ENCODE measurements at places on chromosomes 16 and 17.

DNA sequence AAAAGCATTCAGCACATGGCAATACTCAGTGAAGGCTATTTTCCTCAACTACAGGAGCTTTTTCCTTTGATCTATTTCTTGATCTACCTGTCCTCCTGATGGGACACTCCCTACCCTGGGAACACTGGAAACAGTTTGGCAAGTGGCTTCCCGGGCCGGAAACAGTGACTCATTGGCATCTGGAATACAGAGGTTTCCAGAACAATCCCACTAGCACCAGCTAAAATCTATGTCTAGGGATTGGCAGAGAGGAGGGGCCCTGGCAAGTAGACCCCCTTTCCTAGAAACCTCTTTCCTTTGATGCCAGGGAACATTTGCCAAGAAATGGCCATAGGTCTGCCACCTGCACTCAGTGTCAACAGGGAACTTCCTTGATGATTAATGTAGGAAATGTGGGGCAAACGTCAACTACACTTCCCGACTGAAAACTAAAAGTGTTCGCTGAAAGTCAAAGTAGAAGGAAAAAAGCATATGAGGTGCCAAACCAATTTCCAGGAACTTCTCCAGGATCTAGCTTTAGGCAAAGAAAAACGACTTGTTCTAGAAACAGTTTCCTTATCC is 30.4 kb upstream of the FBXW10B start:
- DNase-seq, result peak; percentile 2

DNA sequence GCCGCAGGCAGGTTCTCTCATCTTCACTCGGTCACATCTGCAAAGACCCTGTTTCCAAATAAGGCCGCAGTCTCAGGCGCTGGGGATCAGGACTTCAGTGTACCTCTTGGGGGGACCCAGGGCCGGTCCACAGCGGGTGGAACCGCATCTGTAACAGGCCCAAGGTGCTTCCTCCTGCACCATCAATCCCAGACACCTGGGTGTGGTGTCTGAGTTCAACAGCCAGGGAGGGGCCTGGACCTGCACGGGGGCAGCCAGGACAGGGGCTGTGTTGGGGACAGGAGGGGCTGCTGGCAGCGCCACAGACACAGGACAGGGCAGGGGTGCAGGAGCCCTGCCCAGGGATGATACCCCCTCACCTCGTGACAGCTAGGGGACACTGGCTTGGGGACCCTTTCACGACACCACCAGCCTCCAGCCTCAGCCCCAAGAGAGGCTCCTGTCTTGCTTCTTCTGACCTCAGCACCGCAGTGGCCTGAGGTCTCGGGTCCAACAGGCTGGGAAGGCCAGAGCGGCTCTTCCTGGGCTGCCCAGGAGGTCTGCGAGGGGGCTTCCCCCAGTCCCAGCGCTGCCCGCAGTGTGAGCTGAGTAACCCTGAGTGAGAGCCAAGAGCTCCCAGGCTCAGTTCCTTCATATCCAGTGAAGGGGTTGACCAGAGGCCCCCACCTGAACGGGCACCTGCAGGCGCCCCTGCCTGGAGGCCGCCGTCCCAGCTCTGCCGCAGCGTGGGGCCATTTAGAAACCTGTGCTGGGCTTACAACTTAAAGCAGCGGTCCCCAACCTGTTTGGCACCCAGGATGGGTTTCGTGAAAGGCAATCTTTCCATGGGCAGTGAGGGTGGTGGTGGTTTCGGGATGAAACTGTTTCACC is 30.7 kb upstream of the BAHCC1 start:
- no peak for DNase-seq

- peak; percentile 49 for DNase-seq
Measured at GRCh38 chr17:15169676-15170075, 95.5 kb downstream of the PMP22 start.

- DNase-seq, result no peak
Measured at GRCh38 chr17:80363518-80364090, 51.4 kb upstream of the ENDOV start.

DNA sequence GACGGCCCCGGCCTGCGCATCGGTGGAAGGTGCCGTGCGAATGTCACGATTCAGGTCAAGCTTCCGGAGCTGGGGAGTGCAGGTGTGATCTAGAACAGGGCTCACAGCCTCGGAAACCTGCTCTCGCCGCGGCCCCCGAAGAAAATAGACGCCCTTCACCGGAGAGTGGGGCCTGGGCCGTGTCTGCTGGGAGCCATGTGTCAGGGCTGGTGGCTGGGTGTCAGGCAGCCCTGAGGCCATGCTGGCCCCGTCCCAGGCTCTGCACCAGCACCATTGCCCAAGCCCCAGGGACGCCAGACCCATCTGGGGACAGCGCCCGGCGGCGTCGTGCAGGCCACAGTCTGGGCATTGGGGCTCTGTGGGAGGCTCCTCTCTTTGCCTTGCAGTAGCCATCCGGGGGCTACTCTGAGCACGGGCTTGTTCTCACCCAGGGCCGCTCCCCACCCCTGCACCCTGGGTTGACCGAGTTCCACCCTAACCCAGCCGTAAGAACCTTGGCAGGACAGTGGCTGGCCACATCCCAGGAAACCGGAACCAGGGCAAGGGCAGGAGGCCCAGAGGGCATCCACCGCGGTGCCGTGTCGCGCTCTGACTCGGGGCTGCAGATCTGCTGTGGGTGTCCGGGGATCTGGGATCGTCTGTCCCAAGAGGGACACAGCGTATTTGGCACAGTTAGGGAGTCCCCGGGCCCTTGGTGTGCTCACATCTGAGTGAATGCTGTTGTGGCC is 5.3 kb upstream of the NUDT16L1 start:
- DNase-seq, result no peak

DNA sequence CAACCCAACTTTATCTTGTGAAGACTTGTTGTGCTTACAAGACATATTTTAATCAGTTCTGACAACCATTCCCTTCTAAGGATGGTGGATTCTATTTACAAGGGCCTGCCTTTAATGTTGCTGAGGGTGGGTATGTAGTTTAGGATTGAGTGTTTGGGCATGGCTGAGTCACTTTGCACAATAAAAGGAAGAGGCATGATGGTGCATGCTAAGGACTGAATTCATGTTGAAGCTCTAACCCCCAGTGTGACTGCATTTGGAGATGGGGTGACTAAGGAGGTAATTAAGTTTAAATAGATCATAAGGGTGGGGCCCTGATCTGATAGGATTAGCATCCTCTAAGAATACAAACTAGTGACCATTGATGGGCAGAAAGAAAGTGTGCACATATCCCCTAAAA is 196.1 kb upstream of the HS3ST3A1 start:
- DNase-seq, result no peak

- DNase-seq, result no peak
Measured at GRCh38 chr16:4338125-4338582, 13.0 kb downstream of the PAM16 start.

DNA sequence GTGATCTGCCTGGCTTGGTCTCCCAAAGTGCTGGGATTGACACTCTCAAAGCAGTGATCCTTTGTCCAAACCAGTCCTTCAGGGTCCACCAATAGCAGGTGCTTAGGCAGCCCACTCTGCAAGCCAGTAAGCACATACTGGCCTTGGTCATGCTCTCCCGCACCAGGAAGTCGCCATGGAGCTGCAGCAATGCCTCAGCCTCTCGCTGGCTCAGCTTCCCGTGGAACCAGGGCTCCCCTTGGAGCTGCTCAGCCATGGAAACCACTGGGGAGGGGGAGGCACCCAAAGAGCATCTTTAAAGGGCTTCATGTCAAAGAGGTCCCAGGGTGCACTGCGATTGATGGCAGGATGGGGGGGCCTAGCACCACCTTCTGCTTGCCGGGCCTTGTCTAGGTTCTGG is 9.6 kb upstream of the UBTF start:
- DNase-seq, result no peak

GRCh38 chr17:73292031-73292531 is 19.7 kb downstream of the CDC42EP4 start:
- DNase-seq, result peak; percentile 55

GRCh38 chr16:78496189-78496588 is 396.7 kb downstream of the WWOX start:
- DNase-seq, result no peak

GRCh38 chr17:31509095-31509804 is 117.8 kb downstream of the RAB11FIP4 start:
- no peak for DNase-seq

DNA sequence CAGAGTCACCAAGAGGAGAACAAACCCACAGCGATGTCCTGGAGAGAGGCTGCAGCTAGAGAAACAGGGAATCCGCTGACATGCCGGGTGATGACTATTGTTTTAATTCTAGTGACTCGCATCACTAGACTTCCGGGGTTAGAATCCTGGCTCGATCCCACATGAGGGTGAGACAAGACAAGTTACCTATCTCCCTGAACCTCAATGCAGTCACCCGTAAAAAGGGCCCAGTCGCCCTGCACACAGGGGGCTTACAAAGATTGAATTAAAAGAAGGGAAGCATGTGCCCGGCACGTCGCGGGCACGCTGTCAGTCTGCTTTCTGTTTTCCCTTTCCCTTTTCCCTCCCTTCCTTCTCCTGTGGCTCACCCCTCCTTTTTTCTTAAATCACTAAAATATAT is 212.9 kb upstream of the FOXF1 start:
- no peak for DNase-seq

- DNase-seq, result no peak
Measured at GRCh38 chr16:77612596-77612995, 109.7 kb upstream of the NUDT7 start.

DNA sequence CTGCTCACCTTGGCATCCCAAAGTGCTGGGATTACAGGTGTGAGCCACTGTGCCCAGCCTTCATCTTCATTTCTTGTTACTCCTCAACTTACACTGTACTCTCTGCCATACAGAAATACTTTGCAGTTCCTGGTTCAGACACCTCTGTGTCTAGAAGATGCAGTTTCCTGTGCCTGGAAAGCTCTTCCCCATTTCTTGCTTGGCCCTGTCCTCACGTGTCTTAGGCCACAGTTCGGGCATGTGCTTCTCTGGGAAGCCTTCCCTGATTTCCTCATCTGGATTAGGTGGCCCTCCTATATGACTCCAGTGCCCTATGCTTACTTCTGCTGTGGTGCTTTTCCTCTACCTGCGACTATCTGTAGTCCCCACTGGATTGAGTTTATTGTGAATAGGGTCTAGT is 26.5 kb upstream of the CDR2 start:
- DNase-seq, result no peak

- DNase-seq, result no peak
Measured at GRCh38 chr16:19128454-19129200, 14.9 kb downstream of the ITPRIPL2 start.

DNA sequence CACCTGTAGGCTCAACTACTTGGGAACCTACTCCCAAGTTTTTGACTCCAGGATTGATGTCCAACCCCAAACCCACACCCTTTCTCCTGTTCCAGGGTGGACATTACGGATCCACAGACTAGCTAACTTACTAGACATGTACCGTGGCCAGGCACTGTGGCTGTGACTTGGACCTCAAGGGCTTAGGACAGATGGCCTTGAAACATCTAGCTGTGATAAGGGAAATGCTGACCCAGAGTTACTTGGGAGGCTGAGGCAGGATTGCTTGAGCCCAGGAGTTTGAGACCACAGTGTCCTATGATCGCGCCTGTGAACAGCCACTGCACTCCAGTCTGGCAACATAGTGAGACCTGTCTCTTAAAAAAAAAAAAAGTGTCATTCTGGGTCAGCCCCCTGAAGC is 4.2 kb downstream of the STARD3 start:
- no peak for DNase-seq

- DNase-seq, result no peak
Measured at GRCh38 chr17:69508814-69509213, 94.3 kb downstream of the MAP2K6 start.

GRCh38 chr16:69610356-69610755 is 44.6 kb downstream of the NFAT5 start:
- no peak for DNase-seq

GRCh38 chr16:27852116-27852515 is 211.4 kb downstream of the GSG1L start:
- DNase-seq, result no peak

- DNase-seq, result peak; percentile 39
Measured at GRCh38 chr17:6913608-6914443, 82.0 kb upstream of the ALOX12 start.

- DNase-seq, result no peak
Measured at GRCh38 chr16:53224951-53225533, 170.3 kb downstream of the CHD9 start.

DNA sequence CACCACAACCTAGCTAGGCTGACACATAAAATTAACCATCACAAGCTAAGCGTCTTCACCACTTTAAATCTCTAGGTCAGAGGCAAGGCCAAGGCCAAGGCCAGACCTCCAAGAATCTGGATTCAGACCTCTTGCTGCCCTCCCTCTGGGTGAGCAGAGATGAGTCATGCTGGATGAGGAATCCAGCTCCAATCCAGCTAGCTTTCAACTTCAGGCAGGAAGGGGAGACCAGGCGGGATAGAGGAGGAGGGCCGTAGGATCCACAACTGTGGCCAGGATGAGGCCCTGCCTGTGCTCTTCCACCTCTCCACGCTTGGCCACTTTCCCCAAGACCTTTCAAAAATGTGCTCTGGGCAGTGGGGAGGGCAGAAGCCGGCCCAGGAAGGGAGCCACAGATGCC is 14.7 kb downstream of the LRRC75A start:
- peak; percentile 47 for DNase-seq
